ENCODE measurements at places on chromosomes 6 and 20. TPM values are rescaled to one million over a fixed set of nuclear protein-coding genes. Genes with fewer than 3 reads are reported as not detected.

Gene HEY2
- total RNA-seq, result not detected

Gene TRDN
- not detected for total RNA-seq

Gene SMPDL3A
- total RNA-seq, result 1.8 TPM

Gene TCF15
- total RNA-seq, result not detected

Gene PRL
- total RNA-seq, result not detected

Gene TP53TG5
- total RNA-seq, result not detected

Gene MCM8
- 28.3 TPM for total RNA-seq

Gene ITPA
- total RNA-seq, result 107 TPM

Gene C6orf58
- total RNA-seq, result not detected

Gene BFSP1
- 6.9 TPM for total RNA-seq

Data from Panc1 (cell line).